ENCODE measurements at places on chromosomes 16 and 17. TPM values are rescaled to one million over a fixed set of nuclear protein-coding genes. Genes with fewer than 3 reads are reported as not detected.

YWHAE gene
- polyA plus RNA-seq, result 1,650 TPM

TBC1D3 gene
- not detected for polyA plus RNA-seq

C16orf92 gene
- 2.0 TPM for polyA plus RNA-seq

DNA sequence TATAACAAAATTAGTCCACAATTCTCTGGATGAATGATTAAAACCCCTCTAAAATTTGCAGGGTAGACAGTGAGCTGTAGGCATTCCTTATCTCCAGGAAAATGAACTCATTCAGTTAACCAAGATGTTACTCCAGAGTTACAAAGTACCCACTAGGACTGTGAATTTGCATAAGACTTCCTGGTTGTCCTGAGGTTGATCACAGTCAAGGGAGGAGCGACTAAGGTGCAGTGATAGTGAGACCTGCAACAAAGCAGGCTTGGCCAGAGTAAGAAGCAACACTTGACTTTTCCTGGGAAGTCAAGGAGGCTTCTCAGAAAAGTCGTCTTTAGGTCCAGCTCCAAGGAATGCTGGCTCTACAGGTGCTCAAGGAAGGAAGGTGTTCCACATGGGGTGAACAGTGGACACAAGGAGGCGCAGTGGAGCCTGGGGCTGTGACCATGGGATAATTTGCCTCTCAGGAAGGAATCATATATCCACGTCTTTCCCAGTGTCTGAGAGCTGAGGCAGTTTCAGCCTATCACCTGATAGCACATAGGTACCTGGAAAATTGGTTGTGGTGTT lies 821.1 kb upstream of the EEF2KMT start:
- DNase-seq, result no peak

DNA sequence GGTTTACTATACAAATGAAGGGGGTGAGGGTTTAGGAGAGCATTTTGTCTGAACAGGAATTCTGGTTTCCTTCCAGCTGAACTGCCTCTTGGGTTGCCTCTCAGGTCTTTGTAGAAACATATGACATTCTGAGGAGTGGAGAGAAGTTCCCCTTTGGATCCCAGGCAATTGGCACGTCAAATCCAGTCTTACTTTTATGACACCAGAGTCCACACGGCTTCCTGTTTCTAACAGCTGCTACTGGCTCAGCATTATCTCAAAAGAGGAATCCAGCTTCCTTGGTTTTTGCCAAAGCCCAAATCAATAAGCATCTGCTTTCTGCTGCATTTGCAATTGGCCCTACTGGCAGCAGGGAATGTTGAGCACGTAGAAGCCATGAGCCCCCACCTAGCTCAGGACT lies 97.6 kb upstream of the FAM20A start:
- peak; percentile 30 for DNase-seq

GRCh38 chr17:31467502-31468256 lies 76.2 kb downstream of the RAB11FIP4 start:
- DNase-seq, result no peak

DNA sequence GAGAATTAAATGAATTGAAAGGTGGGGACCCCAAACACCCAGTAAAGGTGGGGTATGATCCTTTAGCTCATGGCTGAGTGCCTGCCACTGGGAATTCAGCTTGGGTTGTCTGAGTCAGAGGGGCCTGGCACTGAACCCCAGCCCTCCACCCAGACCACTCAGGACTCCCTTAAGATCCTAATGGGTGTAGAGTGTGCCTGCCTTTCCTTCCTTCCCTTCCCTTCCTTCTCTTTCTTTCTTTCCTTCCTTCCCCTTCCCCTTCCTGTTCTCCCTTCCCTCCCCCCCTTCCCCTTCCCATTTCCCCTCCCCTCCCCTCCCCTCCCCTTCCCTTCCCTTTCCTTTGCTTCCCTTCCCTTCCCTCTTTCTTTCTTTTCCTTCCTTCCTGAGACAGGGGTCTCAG lies 29.9 kb upstream of the GNA13 start:
- DNase-seq, result no peak

DNA sequence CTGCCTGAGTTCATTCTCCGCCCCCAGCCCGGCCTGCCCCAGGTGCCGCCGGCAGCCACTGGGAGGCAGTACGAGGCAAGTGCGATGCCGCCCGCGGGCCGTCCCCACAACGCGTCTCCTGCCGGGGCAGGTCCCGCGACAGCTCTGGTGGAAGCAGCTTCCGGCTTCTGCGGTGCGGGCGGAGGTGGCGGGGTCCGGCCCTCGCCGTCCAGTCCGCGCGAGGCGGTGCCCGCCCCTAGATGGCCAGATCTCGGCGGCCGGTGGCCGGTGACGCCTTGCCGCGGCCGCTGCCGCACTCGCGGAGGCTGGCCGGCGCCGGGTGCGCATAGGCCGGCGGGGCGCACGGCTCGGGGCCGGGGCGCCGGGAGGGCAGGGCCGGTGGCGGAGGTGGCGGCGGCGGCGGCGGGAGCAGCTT lies 1.8 kb downstream of the GJD3 start:
- peak; percentile 76 for DNase-seq

GRCh38 chr17:64332502-64332901 lies 58.2 kb downstream of the PECAM1 start:
- no peak for DNase-seq

DNA sequence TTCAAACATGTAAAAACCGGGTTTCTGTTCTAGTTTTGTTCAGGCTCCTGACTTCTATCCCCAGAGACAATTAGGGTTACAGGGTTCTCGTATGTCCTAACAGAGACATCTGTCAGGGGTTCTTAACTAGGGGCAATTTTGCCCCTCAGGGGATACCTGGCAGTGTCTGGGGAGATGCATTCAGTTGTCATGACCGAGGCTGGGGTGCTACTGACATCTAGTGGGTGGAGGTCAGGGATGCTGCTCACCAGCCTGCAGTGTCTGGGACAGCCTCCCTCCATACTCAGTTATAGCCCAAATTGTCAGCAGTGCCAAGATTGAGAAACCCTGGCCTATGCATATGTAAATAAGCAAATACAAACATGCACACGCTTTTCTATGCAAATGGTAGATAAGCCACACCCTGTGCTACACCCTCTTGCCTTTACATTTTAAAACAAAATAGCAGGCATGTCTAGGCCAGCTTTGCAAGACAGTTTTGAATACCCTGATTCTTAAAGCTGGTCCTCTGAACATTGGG lies 37.4 kb downstream of the CLEC16A start:
- no peak for DNase-seq

GRCh38 chr16:87956365-87957231 lies 5.4 kb downstream of the BANP start:
- DNase-seq, result peak; percentile 93
